ENCODE measurements at places on chromosomes 7 and 10.

GRCh38 chr10:78863140-78863905, 205.4 kb upstream of the ZMIZ1 start:
- no peak for DNase-seq

DNA sequence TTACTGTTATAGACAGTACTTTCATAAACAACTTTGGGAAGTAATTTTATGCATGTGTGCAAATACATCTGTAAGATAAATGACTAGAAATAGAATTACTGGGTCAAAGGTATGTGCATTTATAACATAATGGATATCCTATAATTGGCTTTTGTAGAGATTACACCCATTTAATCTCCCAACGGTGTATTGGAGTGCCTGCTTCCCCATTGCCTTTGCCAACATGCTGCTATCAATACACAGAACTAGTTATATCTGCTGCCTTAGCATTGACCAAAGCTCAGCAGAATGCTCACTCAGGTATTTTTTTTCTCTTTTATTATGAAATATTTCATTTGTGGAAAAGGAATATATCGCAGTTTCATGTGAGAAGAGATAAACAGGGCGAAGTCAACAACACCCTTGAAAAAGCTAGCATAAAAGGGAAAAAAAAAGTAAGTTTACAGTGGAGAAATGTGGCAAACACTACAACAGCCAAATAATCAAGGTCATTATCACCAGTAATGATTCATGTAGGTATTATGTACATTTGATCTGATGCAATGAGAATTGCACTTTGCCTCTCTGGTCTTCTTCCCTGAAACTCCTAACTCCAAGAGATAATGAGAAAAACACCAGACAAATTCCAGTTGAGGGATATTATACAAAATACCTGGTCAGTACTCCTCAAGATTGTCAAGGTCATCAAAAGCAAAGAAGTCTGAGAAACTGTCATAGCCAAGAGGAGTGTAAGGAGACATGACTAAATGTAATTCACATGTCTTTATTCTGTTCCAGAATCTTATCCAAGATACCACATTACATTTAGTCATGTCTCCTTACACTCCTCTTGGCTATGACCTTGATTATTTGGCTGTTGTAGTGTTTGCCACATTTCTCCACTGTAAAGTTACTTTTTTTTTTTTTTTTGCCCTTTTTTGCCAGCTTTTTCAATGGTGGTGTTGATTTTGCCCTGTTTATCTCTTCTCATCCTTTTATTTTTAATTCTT, 36.8 kb downstream of the MARCHF5 start:
- no peak for DNase-seq

DNA sequence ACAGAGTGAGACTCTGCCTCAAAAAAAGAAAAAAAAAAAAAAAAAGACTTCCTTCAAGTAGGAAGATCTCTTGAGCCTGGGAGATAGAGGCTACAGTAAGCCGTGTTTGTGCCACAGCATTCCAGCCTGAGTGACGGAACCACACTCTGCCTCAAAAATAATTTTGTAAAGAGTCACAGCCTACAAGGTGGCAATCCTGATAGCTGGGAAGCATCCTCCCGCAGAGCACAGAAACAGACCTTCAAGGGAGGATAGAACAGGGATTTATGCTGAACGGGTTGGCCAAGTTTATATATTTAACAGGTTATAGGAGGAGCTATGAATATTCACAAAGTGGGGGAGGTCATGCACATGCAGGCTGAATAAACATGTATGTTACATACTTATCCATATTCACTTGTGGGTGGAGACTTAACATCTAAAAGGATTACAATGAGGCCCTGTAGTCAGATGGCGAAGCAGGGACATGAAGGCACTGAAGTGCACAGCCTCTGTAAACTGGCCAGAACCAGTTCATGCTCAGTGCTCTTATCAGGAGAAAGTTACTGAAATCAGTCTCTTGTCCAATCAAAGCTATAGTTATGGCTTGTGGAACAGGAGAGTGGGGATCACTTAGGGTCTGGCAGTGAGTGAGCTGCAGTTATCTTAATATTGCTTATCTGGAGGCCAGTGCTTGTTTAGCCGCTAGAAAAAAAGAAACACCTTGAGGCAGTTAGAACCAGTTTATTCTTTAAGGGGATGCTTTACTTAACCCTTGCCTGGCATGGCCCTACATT, 6.8 kb downstream of the LMBR1 start:
- DNase-seq: no peak

DNA sequence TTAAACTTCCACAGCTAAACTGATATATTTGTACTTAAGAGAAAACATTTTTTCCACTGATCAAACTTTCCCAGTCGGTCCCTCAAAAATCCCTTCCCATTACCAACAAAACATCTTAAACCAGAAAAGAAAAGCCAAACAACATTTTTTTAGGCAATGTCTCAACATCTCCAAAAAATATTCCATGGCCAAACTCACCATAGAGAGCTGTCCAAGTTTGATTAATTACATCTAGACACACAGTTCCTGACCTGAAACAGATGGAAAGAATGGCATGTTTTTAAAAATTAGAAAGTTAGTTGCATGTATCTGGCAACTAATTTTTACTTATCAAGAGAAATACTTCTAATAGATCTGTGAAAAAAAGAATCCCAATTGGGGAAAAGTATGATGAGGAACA, 95.4 kb downstream of the UBE2H start:
- DNase-seq: no peak
